ENCODE measurements at places on chromosomes 2 and 18.

DNA sequence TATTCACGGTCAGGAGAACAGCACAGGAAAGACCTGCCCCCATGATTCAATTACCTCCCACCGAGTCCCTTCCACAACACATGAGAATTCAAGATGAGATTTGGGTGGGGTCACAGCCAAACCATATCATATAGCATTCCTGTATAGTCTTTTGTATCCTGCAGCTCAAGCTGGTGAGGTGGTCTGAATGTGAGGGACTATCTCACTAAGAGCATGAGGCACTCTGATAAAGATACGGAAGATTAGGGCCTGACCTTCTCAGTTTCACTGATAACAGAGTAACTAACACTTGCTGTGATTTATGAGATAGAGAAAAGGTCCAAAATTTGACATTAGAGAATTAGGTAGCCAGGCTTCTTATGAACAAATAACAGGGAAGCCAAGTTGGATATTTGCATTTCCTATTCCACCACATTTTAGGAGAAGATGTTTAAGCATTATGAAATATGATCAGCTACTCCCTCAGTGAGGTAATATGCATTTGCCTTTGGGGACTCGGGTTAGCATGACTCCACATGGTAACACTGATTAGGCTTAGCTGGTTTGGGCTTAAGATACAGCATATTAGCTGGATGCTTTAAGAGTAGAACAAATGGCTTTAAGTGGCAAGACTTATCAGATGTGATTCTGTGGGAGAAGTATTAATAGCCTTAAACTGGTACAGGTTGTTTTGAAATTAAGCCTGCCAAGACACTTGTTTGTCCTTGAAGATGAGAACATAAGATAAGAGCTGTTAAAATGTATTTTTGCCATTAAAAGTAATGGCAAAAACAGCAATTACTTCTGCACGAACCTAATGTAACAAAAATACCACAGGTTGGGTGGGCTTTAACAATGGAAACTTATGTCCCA lies 106.9 kb upstream of the MSTN start:
- DNase-seq: no peak

GRCh38 chr2:53403792-53404413 lies 363.7 kb upstream of the CHAC2 start:
- DNase-seq: no peak

DNA sequence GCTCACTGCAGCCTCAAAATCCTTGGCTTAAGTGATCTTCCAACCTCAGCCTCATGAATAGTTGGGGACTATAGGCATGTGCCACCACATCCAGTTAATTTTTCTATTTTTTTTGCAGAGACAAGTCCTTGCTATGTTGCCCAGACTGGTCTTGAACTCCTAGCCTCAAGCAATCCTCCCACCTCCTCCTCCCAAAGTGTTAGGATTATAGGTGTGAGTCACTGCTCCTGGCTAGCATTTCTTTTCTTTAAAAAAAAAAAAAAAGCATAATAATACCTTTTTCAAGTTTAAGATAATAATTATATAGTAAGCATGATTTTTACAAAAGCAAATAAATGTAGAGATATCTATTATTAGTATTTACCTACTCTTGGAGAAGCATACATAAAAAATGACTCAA lies 36.1 kb downstream of the PPP4R1 start:
- no peak for DNase-seq

DNA sequence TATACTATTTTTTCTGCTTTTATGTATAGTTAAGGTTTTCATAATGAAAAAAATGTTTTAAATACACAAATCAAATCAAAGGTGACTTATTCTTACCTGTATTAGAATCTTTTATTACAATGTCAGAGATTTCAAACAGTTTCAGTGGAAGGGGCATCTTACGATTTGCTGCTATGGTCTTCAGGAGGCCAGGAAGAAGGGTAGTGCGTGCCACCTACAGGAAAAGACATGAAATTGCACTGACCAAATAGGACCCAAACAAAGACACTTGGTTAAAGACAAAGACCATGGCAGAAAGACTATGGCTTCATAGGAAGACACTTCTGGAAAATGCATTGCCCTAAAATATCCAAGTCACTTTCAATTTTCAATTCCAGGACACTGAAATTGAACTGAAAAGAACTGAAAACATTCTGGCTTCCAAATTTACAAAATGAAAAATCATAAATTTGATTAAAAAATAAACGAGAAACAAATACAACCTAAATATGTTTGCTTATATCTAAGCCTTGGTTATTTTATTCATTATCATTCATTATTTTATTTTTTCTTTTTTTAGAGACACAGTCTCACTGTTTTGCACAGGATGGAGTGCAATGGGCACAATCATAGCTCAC lies 42.1 kb downstream of the FARSB start:
- peak; percentile 71 for DNase-seq

GRCh38 chr2:109369671-109370191 lies 240.7 kb downstream of the SH3RF3 start:
- DNase-seq: no peak

GRCh38 chr18:73316513-73316912 lies 448.7 kb upstream of the NETO1 start:
- DNase-seq: no peak

GRCh38 chr2:88683160-88684021 lies 8.1 kb upstream of the RPIA start:
- no peak for DNase-seq

DNA sequence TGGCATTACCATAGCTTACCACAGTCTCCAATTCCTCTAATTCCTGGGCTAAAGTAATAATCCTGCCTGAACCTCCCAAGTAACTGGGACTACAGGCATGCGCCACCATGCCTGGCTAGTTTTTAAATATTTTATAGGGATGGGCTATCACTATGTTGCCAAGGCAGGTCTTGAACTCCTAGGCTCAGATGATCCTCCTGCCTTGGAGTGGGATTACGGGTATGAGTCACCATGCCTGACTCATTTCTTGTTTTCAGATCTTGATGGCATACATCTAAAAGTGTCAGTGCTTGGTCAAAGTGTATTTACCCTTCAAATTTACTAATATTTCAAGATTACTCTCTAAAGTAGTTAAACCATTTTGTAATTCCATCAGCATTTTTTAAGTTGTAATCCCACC lies 9.4 kb upstream of the SOCS6 start:
- no peak for DNase-seq

GRCh38 chr2:129922571-129923264 lies 56.7 kb upstream of the RAB6C start:
- DNase-seq: no peak

DNA sequence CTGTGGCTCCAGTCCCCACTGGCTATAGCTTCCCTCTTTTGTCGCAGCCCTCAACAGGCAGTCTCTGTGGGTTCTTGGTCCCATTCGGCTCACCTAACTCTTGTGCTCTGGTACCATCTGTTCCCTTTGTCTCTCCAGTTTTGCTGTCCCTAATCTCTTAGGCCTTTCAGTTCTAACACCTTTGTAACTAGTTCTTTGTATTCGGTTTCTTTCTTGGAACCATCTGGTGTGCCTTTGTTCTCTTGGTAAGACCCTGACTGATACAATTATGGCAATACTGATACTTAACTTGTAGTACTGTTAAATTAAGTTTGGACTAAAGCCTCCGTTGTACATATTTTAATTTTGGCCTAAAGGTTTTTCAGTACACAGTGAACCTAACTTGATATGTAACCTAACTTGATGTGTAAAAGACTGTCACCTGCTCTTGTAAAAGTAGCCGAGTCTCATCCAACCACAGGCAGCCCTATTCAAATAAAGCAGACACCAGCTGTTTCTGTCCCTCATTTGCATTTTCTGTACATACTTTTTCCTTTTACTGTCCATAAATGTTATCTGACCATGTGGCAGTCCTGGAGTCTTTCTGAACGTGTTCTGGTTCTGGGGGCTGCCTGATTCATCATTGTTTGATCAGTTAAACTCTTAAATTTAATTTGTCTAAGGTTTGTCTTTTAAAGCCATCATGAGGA lies 4.8 kb upstream of the MRPL44 start:
- DNase-seq: no peak

DNA sequence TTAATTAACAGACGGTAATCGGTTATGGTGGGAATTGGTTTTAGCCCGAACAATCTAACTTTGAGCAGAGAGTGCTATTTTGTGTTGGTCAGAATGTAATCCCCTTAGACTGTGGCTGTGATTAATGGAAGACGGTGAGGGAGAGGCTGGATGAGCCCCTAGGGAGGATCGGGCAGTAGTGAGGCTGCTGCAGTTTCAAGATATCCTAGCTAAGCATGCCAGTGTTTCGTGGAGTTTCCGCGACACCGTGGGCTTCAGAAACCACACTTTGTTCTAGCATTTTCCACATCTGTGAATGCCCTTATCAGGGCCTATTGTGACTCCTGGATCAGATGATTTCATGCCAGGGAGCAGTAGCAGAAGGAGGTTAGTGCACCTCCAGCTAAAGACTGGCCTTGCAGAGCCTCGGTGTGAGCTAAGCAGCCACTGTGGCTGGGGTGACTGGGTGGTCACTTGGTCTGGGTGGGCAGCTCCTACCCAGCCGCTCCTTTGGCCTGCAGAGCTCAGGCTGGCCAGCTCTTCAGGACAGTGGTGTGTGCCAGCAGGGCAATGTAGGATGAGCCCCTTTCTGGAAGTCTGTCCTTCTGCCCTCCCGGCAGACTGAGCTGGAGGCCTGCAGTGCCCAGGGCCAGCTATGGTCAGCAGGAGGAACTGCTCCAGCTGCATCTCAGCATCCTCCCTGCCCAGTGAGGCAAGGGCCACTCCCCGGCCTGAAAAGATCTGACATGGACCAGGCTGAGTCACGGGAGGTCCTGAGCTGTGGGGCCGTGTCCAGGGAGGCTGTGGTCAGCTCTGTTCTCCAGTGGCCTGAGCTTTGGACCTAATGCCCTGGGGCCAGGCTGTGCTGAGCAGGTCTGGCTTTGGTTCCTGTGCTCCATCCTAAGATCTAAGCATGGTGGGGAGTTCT lies 142.6 kb upstream of the GPC1 start:
- DNase-seq: no peak

- DNase-seq: no peak
Observed at GRCh38 chr2:104286841-104287240, 567.1 kb upstream of the POU3F3 start.

DNA sequence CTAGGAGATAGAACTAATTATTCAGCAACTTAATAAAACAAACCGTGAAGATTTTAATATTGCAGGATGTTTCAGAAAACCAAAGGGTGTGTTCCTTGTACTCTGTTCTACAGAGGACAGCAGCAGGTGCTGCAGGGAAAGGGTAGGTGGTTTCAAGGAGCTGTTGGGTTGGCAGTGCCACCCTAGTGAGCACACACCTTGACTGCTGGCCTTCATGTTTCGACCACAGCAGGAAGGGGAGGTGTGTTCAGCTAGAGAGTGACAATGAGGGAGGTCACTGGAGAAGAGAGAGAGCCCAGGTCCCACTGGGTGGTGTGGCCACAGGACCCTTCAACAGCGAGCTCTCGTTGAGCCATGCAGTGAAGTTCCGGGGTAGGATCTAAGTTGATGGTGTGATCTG lies 98.6 kb downstream of the ZNF236 start:
- no peak for DNase-seq

GRCh38 chr2:239144713-239144999 lies 256.2 kb downstream of the HDAC4 start:
- no peak for DNase-seq

DNA sequence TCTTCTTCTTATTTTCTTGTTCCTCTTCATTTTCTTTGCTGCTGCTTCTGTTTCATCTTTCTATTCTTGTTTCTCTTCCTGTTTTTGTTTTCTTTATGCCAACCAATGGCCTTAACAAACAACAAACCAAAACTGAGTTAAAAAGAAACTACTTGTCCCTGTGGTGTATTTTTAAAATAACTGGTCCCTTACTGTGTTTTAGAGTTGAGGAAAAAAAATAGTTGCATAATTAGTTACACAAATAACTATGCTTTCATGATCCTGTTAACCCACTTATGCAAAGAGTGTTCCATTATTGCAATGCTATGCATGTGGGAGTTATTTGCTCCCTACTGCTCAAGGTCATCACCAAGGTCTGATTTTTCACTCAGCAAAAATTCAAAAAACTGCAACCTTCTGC lies 39.5 kb upstream of the IMP4 start:
- DNase-seq: no peak

DNA sequence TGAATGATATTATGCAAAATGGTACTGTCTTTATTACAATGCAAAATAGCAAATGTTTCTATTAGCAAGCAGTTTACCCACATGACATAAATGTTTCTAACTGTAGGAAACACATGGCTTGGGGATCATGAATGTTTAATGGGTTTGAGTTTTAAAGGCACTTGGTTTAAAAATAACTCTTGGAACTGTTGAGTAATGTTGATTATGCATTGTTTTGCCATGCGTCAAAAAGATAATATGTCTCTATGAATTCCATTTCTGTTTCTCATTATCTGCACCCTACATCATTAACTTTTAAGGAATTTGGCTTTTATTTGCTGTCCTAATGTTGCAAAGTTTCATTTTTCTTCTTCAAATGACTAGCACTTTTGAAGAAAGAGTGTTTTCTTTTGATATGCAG lies 1355.5 kb downstream of the SUCLG1 start:
- DNase-seq: peak; percentile 52

GRCh38 chr18:10475276-10475653 lies 20.8 kb downstream of the APCDD1 start:
- DNase-seq: no peak

DNA sequence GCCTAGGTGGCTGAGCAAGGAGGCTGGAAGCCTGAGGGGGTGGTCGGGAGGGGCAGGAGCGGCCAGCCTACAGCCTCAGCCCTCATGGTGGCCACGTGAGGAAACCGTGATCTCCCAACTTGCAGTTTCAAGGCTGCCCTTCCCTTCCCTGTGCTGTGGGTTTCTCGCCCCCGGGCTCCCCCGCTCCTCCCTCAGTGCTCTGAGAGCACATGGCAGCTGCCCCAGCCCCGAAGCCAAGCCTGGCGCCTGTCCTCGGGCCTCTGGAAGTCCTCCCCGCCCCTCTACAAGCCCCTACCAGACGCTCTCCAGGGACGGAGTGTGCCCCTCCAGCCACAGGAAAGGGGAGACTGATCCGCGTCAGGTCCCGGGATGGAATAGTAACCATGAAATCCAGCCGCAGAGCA lies 586 bp upstream of the ANKRD23 start:
- DNase-seq: no peak

GRCh38 chr18:31612124-31612523 lies 20.4 kb downstream of the TTR start:
- no peak for DNase-seq

- DNase-seq: no peak
Observed at GRCh38 chr18:75205514-75206132, 3.3 kb downstream of the PTGR3 start.

GRCh38 chr2:84327645-84328249 lies 131.3 kb downstream of the SUCLG1 start:
- no peak for DNase-seq

DNA sequence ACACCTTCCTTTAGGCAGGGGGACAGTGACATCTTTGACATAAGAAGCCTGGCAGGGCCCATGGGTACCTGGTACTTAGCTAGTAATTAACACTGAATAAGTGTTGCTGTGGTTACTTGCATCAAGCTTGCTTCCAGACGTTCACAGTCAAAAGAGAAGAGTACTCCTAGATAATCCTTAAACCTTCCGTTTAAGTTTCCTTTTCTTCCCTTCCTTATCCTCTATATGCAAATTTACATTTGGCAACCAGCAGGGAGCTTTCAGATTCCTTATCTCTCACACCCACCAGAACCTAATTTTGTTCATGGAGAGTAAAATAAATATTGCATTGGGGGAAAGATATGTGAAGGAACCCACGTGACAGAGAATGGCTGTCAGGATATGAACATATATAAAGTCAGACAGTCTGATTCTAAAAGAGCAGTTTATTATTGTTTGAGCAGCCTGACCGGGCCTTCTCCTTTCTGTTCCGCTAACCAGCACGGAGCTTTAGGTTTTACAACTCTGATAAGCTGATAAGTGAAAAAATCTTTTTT lies 7.8 kb upstream of the RAB31 start:
- no peak for DNase-seq

GRCh38 chr2:160584972-160585494 lies 91.4 kb upstream of the RBMS1 start:
- DNase-seq: peak; percentile 58
